Urinary bladder (tissue), 4 donors: ENCODE measurements at places on chromosomes 2 and 18. TPM values are rescaled to one million over a fixed set of nuclear protein-coding genes. Genes with fewer than 3 reads are reported as not detected.

GRCh38 chr2:40300391-40300790 lies 151.5 kb downstream of the SLC8A1 start:
- DNase-seq: no peak

GRCh38 chr2:230906471-230907230 lies 18.4 kb downstream of the GPR55 start:
- no peak for DNase-seq

- no peak for DNase-seq
These were observed 45.6 kb downstream of the MREG start for GRCh38 chr2:215967590-215968378.

- no peak for DNase-seq
These were observed 17.6 kb downstream of the PTPRM start for GRCh38 chr18:7584646-7585275.

DNA sequence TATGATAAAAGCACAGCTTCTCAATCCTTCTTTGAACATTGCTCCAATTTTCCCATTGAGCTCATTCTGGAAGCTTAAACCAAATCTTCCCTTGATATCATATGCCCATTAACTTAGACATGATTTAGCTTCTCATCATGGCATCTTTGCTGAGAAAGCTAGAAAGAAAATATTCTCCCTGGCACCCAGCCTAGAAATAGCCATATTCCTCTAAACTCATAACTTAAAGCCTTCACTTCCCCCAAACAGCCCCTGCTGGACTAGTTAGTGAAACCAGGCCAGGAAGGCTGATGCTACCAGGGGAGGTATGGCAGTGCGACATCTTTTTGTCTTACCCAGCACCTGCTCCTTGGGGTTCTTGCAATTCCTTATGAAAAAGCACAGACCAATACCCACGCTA lies 4.3 kb downstream of the AAK1 start:
- DNase-seq: no peak

GRCh38 chr2:234203135-234203984 lies 152.9 kb downstream of the SPP2 start:
- no peak for DNase-seq

The GPR75 gene
- total RNA-seq: 2.7 TPM

The PLCL1 gene
- total RNA-seq: 17.8 TPM

The SOX11 gene
- total RNA-seq: 9.8 TPM
